ENCODE measurements at places on chromosomes 12 and 14.
A peak's percentile ranks its signal among the peaks of the same experiment; 100 is the strongest.

DNA sequence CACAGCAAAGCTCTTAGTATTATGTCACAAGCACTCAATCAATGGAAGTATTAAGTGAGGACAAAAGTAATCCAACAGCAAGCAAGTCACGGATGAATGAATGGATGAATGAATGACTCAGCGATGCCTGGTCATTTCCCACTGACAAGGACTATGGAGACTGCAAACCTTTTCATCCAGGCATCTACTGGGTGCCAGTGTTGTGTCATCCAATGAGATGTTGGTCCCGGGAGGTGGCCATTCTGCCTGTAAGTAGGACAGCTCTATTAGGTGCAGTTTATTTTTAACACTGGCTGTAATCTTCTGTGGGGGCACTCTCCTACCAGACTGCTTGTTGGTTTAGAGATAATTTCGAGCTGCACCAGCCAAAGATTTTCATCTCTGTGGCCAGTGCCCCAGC is 39.4 kb downstream of the STAB2 start:
- no peak for DNase-seq

DNA sequence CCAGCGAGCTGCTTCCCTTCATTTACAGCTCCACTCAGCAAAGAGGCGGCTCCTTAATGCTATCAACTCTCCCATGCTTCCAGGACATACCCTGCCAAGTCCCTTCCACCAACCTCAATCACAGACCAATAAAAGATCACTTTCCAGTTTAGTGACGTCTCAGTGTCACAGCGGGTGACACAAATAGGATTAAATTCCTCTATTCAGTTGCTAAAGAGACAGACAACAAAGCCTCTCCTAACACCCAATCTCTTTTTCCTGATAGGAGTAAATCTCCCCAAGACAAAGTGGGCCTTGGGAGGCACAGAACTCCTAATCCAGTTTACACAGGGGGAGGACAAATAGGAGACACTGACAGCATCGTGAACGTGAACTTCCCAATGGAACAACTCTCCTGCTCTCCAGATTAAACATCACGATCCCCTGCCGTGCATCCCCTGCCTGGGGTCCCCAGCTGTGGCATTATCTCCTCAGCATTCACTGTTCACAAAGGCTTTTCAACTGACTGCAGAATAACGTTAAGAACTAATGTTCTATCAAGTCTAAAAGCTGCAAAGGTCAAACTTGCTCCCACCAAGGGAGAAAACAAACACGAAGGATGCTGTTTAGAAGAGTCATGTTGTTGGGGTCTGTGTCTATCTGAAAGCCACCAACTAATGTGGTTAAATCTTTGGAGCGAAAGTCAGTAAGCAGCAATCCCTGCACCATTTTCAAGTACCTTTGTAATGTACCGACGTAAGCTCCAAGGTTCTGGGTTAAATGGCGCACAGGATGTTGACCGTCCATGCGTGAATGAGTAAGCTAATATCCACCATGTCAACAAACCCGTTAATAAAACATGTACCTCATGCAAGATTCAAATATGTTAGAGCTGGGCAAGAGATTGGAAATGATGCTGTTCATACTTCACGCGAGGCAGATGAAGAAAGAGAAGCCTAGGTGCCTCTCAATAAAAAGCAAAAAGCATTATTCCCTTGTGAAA is 31.5 kb downstream of the TMEM132D start:
- no peak for DNase-seq

- no peak for DNase-seq
Observed at GRCh38 chr12:118334939-118335567, 37.7 kb downstream of the TAOK3 start.

DNA sequence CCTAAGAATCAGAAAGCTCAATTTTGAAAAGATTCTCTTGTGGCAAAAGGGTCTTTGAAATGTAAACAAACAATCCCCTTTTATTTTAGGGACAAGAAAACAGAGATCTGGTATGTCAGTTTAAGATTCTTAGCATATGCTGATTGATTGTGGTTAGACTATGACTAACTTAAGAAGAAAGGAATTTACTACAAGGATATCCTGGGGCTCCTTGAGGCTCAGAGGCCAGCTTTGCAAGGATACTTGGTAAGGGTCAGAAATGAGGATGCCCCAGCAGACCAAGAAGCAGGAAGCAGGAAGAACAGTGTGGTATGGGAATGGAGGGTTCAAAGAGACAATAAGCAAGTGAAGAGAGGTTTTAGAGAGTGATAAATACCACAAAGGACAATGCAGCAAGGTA is 474.6 kb downstream of the ETNK1 start:
- DNase-seq = no peak

DNA sequence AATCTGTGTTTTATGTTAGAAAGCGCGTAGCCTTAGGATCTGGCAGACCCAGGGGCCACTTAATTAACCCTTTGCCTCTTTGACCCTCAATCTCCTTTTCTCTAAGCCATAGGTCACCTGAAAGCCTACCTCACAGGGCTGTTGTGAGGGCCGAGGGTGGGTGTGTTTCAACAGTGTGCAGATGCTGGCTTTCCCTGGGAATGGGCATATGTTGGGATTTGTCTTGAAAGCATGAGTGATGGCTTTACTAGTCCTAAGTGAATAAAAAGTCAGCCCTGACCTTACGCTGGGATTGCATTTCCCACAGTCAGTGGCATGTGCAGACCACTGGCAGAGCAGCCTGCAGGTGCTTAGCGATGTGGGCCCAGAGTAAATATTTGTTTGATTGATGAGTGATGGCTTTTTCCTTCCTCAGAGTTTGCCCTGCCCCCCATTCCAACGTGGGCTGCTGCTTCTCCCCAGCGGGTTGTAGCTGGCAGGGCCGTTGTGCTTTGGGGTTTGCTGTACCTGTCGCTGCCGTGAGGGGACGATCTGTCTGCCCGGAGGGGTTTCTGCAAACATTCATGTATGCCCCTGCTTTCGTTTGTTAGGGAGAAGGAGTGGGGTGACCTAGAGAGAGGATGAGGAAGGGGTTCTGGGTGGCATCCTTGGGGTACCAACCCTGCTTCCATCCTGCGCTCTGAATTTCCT is 31.5 kb downstream of the MEG3 start:
- DNase-seq = no peak

DNA sequence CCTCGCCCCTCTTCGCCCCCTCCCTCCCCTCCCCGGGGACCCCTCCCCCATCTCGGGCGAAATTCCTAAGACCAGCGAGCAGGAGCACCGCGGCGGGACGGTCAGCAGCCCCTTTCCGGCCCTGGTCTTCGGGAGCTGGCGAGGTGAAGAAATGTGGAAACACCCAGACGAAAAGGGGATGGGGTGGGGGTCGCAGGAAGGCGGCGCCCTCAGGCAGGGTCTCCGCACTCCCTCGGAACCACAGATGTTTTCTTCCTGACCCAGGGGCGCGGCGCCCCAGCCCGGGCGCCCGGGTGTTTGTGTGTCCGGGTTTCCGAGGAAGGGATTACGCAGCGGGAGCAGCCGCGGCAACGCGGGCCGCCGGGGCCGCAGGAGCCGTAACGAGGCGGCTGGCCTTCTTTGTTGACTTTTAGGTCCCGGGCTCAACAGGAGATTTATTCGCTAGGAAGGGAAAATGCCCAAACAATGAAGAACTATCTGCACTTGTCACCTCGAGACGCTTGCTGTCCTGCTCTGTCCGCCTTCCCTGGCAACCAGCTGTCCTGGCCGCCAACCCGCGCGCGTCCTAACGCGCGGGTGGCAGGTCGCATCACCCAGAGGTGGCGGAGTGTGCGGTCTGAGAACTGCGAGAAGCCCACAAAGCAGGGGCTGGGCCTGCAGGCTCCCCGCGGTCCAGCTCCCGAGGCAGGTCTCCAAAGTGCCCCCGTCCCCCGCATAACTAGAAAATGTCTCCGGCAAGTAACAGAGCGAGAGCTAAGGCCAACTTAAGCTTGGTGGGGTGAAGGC is 7.0 kb downstream of the FOXA1 start:
- DNase-seq = no peak

- no peak for DNase-seq
Observed at GRCh38 chr14:35391388-35391710, 13.2 kb downstream of the NFKBIA start.

- peak; percentile 3 for DNase-seq
Observed at GRCh38 chr12:119153477-119154434, 25.0 kb upstream of the HSPB8 start.

DNA sequence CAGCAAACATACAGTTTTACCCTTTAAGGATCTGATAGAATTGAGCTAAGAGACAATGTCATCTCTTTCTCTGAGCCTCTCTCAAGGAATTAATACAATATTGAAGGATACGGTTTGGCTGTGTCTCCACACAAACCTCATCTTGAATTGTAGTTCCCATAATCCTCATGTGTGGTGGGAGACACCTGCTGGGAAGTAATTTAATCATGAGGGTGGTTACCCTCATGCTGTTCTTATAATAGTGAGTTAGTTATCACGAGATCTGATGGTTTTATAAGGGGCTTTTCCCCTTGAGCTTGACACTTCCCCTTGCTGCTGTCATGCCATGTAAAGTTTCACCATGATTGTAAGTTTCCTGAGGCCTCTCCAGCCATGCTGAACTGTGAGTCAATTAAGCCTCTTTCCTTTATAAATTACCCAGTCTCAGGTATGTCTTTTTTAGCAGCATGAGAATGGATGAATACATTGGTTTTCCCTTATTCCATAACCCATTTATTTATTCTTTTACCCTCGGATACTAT is 47.6 kb downstream of the TMEM30B start:
- no peak for DNase-seq

DNA sequence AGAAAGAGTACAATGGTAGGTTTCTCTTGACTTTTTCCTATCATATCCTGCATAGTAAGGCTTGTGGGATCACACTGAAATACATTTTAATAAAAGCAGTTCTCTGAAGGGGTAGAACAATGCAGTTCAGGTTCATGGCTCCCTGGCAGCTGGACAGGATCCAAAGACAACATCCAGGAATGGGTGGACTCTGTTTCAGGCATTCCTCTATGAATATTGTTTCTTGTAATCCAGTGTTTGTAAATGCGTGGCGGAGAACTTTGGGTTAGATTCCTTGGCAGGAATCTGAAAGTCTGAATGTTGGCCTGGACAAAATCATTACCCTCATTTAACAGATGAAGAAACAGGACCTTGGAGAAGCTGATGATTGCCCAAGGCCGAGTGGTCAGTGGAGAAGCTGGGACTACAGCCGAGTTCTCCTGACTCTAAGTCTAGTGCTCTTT is 43.5 kb downstream of the SYNE2 start:
- DNase-seq = no peak

DNA sequence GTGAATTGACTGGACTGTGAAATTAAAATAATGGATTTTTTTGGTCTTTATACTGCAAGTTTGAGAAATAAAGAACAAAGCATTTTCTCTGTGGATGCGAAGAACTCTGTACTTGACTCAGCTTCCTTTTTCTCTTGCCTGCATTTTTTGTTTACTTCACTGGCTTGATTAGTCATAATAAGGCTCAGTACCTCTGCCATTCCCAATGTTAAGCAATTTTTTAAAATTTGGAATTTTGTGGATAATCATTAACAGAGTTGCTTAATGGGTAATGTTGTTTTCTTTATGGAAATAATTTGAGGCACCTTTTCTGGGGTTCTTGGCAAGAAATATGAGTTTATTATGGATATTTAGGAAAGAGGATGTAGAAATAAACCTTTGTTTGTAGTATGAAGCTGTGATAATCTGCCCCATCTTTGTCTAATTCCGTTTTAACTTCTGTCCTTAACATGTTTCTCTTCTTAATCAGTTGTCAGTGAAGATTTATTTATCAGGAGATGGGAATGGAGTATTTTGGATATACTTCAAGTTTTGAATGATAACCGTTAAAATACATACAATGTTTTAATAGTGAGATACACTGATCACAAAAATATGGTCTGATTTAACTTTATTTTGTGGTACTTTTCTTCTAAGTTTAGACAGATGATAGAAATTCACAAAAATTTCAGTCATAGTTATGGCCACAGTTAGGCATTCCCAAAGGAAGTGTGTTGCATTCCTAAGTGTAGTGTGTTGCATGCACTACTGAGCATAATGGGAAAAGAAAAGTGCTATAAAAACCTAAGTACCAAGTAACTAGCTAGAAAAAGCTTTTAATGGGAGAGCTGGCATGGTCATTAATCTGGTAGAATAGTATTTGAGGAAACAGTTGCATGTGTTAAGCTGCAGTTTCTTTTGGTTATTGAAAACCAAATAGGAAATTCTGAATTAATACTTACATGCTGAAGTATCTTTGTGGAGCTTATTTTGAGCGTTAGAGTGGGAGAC is 27.7 kb downstream of the WNK1 start:
- DNase-seq = peak; percentile 60

DNA sequence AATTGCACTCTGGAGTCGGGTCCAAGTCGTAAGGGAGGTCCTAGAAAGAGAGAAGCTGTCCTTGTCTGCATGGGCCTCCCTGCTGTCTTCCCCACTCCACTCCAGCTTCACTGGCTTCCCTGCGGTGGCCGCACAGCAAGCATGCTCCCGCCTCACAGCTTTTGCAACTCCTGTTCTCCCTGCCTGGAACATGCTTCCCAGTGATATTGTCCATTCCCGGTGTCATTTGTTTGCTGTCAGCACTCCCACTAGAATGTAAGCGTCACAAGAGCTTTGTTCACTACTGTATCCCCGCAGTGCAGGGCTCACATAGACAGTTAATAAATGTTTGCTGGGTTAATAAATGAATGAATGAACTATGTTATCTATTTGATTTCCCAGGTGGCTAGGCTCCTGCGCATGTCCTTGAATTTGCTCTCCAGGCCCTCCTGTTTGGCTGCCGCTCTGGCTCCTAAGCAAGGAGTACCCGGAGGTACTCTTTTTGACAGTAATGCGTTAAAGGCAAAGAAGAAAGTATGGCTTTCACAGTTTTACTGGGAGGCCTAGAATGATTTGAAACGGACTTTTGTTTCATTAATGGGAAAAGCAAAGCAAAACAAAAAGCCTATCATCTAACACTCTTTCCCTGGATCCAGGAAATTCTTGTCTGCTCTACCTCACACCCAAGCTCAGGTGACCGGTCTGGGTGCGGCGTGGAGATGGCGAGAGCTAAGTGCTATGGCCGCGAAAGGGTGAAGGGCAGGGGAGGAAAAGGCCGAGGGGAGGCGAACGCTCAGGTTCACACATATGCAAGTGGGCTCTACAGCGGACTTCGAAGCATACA is 6.2 kb upstream of the SLC7A7 start:
- DNase-seq = no peak

DNA sequence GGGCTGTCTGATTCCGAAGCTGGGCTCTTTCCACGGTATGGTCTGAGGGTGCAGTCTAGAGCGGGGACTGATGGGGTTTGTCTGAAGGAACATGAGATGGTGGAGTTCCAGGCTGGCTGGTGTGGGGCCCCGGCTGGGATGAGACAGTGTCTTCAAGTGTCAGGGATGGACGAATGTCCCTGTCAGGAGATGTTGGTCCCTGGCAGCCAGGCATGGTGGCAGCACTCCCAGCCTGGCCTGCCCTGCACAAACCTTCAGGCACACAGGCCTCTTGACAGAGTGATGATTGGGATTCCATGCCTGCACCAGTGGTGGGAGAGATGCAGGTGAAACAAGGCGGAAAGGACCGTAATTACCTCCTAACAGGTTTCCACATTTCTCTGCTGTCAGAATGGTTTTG is 221.9 kb downstream of the CACNA1C start:
- DNase-seq = no peak

- no peak for DNase-seq
Observed at GRCh38 chr14:22534547-22534946, 54.5 kb downstream of the DAD1 start.

DNA sequence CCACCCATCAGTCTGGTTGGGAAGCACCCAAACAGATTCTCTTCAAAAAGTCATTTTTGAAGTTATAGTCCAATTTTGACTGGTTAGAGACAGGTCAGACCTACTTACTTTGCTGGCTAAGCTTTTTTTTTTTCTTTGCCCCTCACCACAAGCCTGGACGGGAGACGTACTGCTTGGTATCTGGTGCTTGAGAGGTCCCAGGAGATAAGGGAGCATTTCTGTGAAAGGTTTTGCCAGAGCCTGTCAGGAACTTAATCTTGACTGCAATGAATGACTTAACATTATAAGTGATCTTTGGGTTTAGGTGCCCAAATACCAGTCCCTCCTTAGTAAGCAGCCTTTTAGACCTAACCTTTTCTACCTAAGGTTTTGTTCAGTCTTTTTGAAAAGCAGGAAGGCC is 6.3 kb downstream of the MTHFD1 start:
- DNase-seq = no peak

Measured in SW 1271 (cell line).